ENCODE measurements at places on chromosomes 5 and 9.

DNA sequence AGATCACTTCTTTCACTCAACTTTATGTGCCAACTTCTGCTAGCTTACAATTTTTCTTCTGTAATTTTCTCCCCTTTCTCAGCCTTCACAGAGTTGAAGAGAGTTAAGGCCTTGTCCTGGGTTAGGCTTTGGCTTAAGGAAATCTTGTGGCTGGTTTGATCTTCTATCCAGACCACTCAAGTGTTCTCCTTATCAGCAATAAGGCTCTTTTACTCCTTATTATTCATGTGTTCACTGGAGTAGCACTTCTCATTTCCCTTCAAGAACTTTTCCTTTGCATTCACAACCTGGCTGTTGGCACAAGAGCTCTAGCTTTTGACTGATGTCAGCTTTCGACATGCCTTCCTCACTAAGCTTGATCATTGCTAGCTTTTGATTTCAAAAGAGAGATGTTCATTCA lies 86.9 kb upstream of the ALDH1B1 start:
- DNase-seq, result no peak

GRCh38 chr5:73908395-73908794 lies 282.4 kb downstream of the ARHGEF28 start:
- no peak for DNase-seq

DNA sequence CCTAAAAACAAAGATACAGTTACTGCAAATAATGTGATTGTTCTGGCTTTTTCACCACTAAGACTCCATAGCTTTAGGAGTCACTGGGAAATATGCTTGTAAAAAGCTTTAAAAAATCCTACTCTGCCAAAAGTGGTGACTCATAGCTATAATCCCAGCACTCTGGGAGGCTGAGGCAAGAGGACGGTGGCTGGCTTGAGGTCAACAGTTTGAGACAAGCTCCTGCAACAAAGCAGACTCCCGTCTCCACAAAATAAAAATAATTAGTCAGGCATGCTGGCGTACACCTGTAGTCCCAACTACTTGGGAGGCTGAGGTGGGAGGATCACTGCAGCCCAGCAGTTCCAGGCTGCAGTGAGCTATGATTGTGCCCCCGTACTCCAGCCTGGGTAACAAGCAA lies 406.4 kb downstream of the HTR1A start:
- no peak for DNase-seq

GRCh38 chr5:169279125-169279524 lies 21.8 kb downstream of the SLIT3 start:
- DNase-seq, result no peak

GRCh38 chr9:105672711-105673234 lies 10.5 kb downstream of the TAL2 start:
- DNase-seq, result no peak

DNA sequence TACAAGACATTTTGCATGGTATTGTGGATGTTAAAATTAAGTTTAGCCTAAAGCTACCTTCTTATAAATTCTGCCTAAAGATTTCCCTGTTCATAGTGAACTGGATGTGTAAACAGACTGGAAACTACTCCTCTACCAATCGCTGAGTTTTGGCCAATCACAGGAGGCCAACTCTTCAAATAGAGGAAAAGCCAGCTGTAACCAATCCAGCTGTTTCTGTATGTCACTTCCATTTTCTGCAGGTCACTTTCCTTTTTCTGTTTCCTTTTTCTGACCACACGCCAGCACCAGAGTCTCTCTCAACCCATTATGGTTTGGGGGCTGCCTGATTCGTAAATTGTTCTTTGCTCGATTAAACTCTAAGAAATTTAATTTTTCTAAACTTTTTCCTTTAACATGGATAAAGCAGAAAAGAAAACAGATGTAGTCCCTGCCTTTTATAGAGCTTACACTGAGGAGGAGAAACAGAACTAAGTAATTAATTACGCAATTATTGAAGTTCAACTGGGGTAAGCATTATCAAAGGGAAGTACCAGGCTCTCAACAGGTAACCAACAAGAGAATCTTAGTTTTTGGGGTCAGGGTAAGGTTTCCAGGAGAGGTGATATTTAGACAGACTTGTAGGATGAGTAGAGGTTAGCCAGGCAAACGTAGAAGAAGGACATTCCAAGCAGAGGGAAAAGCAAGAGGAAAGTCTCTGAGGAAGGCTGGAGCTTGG lies 27.7 kb downstream of the RANBP3L start:
- no peak for DNase-seq

- no peak for DNase-seq
These were observed 297.8 kb downstream of the NPR3 start for GRCh38 chr5:33008751-33009418.

GRCh38 chr5:178207183-178207916 lies 3.0 kb downstream of the HNRNPAB start:
- no peak for DNase-seq

DNA sequence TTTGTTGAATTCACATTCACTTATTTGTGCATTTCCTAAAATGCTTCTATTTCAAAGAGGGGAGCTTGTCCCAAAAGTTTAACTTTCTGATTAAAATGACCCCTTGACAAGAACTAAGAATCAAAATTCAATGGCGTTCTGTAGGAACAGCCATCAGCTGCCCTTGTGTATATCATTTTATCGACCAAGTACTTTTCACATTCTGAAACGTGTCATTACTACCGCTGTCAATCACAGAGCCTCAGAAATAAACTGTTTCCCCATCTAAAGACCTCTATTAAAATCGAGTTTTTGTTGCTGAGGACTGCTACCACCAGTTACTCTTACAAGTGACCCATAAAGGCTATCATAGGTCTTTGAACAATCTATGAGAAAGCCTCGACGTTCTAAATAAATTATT lies 1.6 kb upstream of the FOXD1 start:
- no peak for DNase-seq

GRCh38 chr9:16039988-16040761 lies 487.3 kb downstream of the CCDC171 start:
- no peak for DNase-seq

DNA sequence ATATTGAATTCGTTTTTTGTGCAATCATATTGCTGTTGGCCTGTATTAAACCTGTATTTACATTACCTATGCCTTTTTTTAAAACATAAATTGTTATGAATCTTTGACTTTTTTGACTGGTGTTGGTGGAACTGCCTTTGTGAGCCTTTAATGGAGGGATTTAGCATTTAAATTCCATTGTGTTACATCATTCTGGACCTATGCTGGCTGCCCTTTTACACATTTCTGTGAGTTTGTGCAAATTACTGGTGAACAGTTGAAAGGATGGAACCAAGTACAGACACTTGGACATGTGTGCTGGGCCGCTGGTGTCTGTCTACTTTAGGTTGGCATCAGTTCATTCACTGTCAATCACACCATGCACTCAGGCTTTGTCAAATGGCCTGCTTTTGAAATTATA lies 3.4 kb downstream of the SNX18 start:
- no peak for DNase-seq

DNA sequence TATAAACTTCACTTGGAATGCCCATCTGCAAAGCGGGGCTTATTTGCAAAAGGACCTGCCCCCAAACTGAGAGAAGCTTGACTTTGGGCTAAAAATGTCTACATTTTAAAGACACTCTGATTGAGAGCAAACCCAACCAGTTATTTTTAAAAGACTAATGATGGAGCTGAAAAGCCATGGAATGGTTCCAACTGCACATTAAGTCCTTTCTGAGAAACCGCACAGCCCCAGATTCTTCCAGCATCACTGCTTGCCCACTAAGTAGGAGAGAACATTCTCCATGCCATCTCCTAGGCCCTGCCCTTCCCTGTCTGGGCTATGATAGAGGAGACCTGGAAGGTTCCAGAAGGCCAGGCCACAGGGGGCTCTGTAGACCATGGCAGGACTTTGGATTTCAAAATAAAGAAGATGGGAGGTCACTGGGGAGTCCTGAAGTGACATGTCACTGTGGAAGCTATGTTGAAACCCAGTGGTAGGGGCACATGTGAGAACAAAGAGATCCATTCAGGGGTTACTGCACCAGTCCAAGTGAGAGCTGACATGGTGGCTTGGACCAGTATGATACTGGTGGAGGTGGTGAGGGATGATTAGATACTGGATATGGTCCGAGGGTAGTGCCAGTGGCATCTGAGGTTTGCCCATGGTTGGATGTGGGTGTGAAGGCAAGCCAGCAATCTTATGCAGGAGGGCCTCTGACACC lies 179.2 kb downstream of the DAB2IP start:
- no peak for DNase-seq

DNA sequence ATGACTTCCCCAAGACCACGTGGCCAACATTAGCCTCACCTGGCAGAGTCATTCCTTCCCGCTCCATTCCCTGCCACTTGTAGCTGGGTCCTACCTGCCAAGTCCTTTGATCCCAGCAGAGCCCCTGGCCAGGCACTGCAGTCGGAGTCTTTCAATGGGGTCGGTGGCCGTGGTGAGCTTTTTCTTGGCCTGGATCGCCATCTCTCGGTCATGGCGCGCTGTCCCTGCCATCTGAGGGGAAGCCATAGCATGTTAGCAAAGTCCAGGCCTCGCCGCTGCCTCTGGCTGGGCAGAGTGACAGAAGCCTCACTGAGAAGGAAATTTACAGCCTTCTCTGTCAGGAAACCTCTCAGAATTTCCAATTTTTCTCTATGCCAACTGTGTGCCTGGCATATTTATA lies 17.5 kb downstream of the CAPSL start:
- no peak for DNase-seq

DNA sequence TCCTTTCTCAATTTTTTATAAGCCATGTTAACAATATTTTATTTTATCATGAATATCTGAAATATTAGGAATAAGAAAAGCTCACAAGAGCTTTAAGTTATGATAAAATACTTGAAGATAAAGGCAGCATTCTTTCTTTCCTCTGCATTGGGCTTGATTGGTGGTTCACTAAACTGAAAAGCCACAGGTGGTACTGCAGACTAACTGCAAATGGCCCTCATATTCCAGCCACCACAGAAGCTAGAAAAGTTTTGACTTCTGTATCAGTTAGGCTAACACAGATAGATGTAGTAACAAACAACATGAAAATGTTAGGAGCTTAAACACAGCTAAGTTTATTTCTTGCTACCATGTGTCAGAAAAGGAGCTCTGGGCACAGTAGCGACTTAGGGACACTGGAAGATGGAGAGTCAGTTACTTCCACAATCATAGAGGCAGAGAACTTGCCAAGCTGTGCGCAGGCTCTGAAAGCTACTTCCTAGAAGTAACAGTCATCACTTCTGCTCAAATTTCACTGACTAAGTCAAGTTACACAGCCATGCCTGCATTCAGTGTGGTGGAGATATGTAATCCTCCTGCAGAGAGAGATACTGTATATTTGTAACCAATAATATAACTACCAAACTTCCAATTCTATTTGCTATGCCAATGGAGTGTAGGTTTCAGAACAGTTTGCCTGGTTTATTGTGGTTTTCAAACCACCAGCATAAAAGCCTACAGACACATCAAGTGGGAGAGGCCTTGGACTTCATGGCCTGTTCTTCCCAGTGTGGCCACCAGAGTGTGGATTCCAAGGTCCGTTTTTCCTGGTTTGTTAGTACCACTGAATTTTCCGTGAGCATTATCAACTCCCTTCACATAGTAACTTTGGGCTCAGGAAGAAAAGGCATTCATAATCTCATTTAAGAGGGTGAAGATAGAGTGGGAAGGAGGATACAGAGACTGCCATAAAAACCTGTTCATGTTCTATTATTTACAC lies 268.3 kb downstream of the PJA2 start:
- DNase-seq, result no peak

GRCh38 chr9:98263482-98264357 lies 8.3 kb upstream of the TBC1D2 start:
- DNase-seq, result peak; percentile 58

DNA sequence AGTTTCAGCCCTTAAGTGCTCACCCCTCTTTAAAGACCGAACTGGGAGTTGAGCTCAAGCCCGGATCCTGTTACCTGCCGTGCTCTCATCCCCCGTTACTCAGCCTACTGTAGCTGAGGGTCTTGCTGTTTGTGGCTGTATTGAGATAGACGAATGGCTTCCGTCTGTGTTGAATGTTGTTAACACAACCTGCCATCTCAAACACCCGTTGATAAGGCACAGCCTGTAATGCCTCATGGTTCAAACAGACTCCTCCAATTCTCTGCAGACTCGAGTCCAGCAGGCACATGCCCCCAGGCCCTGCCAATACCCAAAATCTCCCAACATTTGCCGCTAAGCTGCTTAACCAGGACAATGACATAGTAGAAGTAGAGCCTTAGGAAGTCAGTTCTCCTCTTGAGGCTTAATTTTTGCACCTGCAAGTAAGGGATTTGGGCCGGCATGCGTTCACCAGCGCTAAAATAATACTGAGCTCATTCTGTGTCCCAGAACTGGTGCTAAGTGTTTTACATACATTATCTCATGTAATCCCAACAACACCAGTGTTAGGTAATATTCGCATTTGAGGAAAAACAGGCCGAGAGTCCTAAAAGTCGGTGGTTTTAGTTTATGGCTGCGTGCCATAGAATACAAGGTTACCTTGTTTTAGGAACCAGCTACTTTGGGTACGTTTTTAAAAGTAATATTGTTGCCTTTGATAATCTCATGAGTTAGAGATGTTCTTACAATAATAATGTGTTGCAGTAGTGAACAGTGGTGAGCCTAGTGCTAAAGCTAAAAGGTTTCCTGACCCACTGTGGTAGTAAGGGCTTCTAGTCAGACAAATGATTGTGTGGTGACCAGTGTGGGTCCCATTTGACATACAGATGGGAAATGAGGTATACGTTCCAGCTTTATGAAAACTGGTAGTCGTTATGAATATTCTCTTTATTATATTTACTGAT lies 1.5 kb upstream of the RFX3 start:
- no peak for DNase-seq

GRCh38 chr5:84032324-84032723 lies 311.7 kb upstream of the HAPLN1 start:
- no peak for DNase-seq

DNA sequence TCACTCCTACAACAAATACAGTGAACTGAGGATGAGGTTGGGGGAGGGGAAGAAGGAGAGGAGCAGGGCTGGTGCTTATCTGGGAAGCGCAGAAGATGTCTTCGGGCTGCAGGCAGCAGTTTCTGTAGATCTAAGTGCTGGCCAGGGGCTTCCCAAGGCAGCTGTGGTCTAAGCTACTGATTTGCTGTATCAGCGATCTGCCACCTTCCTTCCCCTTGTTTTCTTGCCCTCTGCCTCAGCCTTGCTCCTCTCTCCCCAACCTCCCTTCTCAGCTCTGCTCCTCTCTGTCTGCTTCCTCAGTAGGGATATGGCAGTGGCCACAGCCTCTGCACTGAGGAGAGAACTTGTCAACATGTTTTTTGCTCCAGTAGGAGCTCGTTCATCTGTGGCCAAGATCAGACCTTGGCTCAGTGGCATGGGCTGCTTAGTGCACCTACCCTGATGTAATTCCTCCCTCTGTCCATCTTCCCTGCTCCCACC lies 42.8 kb upstream of the IL6ST start:
- DNase-seq, result no peak

DNA sequence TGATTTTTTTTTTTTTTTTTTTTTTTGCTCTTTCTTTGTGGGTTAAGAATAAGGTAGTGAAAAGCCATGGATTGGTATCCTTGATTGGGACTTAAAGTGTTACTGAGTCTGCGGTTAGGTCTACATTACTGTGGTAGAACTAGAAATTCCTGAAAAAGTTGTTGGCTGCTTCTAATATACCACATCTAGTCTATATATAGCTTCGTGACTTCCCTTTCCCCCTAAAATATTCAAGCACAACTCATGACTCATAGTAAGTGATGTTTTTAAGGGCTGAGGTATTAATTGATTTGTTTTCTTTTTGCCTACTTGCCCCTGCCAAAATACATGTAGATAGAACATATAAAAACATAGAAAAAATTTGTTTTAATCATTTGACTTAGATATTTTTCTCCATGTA lies 247.6 kb downstream of the TMEM232 start:
- no peak for DNase-seq

- no peak for DNase-seq
These were observed 89.5 kb downstream of the EPB41L4A start for GRCh38 chr5:112329419-112330090.

All from stimulated activated CD8-positive, alpha-beta memory T cell treated with anti-CD3 and anti-CD28 coated beads, Interleukin-2, amount 100 ng/mL, for 1 hour (primary cell).